Stimulated activated CD4-positive, alpha-beta T cell treated with anti-CD3 and anti-CD28 coated beads, Interleukin-1b, Interleukin-23, amount 100 ng/mL, for 1 hour (primary cell): ENCODE measurements at places on chromosomes 5 and 9.

DNA sequence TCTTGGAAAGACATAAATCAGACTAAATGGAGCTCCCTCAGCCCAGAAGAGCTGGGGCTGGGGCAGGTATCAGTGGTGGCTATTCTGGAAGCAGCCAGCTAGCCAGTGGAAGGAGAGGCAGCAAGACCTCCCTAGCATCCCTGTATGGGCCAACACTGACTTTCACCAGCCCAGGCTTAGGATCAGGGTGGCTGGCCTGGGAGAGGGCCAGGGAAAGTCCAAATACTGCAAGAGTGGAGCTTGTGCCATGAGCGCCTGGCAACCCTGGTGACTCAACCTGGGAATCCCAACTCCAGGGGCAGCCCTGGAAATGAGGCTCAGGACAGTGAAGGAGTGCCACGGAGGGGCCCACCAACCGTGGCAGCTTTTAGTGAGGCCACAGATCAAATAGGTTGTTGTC, 7.6 kb upstream of the IRF1 start:
- DNase-seq: no peak

DNA sequence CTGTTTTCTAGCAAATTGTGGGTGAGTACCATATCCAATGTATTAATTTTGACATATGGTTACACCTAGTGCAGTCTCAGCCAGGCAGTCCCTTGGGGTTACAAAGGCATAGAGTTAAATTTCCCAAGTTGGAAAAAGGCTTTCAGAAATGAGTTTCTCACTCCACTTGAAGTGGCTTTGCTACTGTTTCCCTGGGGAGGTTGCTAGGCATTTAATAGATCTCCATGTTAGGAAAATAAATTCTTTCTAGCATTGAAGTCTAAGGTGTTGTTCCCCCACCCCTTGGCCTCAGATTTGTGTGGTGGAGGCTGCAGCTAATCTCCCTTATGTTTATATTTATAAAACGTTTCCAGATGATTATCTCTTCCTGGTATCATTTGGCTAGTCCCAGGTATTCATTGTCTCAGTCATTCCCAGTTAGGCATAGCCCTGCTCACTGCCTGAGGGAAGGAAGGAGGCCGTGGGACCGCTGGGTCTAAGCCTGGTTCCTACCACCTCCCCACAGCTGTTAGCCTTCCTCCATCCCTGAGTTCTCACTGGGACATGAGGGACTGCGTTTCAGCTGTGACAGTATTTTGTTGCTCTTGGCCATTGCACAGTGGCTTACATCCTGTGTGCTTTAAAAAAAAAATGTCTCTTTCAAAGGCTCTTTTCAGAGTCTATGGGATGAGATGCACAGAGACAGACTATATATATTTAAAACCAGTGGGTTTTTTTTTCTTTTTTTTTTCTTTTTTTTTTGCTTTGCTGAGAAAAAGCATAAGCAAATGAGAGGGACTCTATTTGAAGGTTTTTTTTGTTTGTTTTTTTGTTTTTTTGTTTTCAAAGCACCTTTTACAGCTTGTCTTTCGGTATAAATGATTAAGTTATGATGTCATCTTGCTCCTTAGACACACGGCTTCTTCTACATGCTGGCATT, 121.5 kb downstream of the MAST4 start:
- DNase-seq: no peak

- DNase-seq: no peak
These were observed 15.6 kb downstream of the FCN2 start for GRCh38 chr9:134895908-134896833.

GRCh38 chr9:120915854-120916470, 10.6 kb downstream of the TRAF1 start:
- no peak for DNase-seq

DNA sequence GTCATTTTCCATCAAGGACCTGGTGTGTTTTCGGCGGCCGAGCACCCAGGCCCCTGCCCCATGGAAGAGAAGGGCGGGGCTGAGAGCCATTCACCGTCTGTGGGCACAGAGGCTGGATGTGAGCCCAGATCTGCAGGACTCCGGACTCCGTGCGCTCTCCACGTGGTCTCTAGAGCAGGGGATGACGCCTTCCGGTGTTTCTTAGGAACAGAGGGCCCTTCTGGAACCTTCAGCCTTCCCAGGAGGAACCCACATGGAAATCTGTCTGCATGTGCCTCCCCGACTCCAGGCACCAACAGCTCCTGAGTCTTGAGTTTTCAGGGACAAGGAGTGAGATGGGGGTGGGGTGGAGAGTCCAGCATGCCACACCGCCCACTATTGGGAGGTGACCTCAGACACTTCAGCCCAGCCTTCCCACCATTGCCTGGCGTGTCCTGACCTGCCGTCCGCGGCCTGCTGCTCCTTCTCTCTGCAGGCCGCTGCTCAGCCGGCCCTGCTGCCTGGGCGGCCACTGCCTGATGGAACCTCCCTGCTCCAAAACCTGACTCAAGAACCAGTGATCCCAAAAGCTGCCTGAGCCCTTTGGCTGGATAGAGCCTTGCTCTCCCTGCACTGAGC, 2.4 kb upstream of the RXRA start:
- DNase-seq: no peak

DNA sequence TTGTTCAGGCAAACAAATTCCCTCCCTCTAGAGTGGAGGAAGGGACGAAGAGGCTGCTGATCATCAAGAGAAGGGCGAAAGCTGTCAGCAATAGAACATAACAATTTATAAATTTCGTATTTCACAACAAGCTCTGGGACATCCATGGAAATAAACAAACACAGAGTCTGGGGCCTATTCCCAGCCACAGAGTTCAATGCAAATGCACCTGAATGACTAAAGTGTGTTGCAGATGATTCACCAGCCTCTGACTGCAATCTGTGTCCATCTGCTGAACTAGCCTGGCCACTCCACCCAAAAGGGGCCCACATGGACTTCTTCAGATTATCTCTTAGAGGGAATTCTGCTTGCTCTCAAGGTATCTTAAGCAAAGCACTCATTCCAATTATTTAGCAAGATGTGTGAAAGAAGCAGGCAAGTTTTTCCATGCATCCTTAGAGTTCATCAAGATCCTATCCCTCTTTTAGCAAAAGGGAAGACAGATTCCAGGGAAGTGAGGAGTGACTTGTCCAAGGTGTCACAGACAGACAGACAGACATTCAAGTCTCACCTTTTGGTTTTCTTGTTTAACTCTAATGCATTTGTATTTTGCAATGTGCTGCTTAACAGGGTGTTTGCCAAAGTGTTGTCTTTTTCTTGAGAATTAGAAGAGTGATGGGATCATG, 307.8 kb upstream of the PAPPA start:
- no peak for DNase-seq

- no peak for DNase-seq
These were observed 377.1 kb downstream of the PRDM9 start for GRCh38 chr5:23884405-23885031.

DNA sequence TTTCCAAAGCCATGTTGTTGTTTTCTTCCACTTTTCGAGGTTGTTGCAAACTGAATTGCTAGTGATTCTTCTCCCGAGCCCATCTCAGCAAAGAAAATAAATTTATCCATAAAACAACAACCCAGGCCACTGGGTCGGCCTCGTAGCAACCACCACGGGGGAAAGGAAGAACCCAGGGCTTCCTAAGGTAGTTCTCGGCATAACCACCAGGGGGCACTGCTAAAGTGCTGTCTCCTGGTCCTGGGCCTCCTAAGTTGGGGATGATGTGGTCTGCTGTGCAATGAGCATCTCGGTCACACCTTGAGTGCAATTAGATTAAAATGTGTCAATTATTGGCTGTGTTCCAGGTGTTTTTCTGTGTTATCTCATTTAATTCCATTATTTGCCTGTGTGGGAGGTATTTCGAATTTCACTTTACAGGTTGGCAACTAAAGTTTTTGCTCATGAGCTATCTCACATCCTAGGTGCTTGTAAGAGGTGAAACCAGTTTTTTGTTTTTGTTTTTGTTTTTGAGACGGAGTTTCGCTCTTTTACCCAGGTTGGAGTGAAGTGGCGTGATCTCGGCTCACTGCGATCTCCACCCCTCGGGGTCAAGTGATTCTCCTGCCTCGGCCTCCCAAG, 102.8 kb upstream of the DAP start:
- peak; percentile 41 for DNase-seq

DNA sequence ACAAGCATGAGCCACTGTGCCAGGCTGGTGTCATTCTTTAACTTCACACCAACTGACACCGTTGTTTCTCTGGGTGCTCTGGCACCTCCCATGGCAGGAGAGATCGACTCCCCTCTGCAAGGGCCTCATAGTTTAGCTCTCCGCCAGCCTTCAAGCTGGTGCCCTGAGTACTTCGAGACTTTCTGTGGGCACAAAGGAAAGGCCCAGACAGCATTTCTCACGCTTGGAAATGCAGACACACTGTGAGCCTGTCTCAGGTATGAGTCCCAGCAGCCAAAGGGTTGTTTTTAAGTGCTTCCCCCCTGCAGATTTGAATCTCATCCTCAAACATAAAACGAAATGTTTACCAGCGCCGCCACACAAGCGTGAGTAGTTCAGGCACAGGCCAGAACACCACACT, 11.1 kb upstream of the TCF7 start:
- no peak for DNase-seq

- no peak for DNase-seq
These were observed 695.1 kb downstream of the TAF11L14 start for GRCh38 chr5:18329328-18329727.

GRCh38 chr5:153672347-153673090, 182.0 kb downstream of the GRIA1 start:
- DNase-seq: no peak

GRCh38 chr5:82351754-82352145, 73.6 kb upstream of the RPS23 start:
- DNase-seq: no peak

GRCh38 chr5:82570-82969, 9.4 kb upstream of the PLEKHG4B start:
- no peak for DNase-seq

DNA sequence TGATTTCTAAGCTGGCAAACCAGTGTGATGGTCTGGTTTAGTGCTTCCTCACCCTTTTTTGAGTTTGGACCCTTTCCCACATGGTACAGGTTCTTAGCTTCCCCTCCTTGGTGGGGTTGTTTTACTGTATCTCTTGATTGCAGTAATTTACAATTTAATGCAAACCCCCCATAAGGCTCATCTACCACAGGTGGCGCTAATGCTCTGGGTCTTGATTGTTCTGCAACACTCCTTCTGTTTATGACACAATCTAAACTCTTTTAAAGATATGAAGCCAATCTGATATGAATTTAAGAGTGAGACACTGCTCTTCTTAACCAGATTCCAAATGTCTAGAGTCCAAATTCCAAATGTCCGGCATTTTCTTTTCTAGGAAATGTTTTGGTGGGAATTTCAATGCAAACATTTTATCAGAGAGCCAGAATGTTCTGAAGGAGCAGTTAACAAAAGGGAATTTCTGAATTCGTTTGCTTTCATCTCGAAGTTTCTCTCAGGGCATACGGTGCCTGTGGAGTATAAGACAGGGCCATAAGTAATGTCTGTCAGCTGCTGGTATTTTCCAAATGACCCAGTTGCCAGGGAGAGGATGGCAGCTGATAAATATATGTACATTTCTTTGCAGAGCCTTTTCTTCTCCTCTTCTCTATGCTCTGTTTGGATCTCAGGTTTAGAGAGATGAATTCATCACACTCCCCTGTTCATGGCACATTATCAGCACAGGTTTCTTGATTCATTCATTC, 246.8 kb downstream of the ARHGAP26 start:
- no peak for DNase-seq
